ENCODE measurements at places on chromosomes 4 and X.
A peak's percentile ranks its signal among the peaks of the same experiment; 100 is the strongest.

GRCh38 chrX:132071254-132071653 is 48.2 kb downstream of the STK26 start:
- DNase-seq = no peak

DNA sequence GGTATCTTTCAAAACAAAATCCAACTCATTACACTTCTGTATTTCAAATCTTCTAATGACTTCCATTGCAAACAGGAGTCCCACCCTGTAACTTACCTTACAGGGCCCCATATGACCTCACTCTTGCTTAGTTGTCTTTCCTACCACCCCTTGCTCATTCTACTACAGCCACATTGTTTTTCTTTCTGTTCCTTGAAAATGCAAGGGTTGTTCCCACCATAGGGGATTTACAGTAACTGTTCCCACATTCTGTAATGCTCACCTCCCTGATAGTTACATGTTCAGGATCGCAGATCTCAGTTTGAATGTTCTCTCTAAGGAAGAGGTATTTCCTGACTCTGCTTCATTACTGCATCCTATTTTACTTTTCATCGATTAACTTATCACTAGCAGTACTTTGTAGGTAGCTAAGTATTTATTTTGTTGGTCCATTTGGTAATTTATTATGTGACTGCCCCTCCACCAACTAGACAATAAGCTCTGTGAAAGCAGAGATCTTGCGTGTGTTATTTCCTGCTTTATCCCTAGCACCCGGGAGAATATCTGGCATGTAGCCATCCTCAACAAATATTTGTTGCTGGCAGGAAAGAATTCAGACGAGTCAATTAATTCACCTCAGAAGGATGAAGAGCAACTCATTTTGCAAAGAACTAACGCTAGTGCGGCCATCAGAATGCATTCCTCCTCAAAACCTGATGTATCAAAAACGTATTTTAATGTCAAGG is 21.4 kb downstream of the MAOB start:
- DNase-seq = no peak

DNA sequence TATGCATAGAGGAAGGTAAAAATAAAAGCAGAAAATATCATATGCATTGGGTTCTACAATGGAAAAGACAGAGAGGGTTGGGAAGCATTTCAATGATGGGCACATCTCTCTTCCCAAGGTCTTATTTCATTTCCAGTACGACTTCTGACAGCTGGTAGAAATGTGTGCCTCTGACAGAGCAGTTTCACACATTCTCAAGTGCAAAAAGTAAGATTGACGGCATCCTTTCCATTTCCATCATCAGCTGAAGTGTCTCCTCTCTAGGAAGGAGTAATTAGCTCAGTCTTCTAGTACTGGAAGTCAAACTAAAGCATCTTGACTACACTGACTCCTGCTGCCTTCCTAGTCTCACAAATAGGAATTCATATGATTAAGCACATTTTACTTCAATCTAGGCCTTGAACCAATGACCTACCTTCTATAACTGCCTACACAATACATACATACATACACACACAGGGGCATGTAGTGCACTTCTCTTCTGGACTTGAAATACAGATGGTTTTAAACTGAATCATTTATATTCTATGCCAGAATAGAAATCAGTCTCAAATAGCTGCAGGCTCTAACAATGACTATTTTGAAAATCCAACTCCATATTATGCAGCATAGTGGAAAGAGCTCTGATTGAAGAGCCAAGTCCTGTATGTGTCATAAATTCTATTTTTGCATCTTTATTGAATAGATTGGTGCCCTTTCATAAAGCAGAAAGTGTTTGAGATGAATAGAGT is 473.4 kb downstream of the INPP4B start:
- DNase-seq = no peak

DNA sequence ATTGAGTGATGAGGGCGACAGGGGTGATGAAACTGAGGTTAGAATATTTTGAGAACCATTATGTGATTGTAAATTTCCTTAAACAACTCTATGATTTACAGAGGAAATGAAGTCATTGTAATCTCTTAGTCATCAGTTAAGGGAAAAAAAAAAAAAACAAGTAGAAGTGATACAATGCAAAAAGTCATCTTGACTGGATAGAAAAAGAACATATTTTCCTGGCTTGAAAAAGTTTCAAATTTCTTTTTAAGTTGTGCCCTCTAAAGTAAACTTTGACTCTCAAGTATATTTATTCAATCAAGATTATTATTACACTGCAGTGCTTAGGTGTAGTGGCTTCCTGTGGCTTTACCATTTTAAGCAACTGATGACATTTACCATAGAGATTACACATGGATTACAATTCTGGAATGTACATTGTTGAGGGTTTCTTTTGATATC is 40.6 kb downstream of the GABRB1 start:
- DNase-seq = no peak

GRCh38 chr4:20617678-20618396 is 82.4 kb upstream of the PACRGL start:
- DNase-seq = no peak

DNA sequence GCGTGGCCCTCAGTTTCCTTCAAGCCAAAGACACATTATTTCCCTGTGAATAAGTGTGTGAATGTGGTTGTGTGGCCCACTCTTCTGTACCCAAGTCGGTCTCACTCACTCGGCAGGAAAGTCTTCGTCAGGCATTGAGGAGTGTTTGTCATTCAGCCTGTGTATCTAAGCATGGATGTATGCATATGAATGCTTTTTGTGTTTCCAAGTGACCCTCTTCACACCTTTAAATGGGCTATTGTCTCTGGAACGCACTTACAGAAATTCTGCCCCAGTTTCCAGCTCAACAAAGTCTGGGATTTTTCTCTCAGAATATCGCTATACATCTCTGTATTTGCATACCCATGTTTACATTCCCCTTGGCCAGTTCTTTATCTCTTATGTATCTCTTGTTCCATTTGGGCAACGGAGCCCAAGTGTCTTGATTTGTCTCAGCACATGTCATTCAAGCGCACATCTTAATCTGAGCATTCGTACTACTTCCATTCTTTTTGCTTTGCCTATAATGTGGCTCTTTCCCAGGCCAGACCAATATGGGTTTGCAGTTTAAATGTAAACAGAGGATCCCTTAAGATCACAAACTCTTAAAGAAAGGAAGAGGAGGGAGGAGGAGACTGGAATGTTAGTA is 4.8 kb downstream of the BCOR start:
- DNase-seq = no peak

DNA sequence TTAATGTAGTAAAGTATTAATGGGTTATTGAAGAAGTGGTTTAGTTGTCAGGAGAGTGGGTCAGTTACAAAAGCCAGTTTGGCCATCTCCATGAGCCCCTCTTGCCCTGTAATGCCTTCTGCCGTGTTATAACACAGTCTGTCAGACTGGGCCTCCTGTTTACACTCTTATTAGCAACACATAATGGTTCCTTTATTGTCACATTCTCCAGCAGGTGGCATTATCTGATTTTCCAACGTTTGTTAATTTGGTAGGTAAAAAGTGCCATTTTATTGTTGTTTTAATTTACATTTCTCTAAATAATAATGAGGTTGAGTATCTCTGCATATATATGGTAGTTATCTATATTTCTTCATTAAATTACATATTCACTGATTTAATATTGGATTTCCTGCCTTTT is 560.8 kb downstream of the FGF13 start:
- DNase-seq = no peak

DNA sequence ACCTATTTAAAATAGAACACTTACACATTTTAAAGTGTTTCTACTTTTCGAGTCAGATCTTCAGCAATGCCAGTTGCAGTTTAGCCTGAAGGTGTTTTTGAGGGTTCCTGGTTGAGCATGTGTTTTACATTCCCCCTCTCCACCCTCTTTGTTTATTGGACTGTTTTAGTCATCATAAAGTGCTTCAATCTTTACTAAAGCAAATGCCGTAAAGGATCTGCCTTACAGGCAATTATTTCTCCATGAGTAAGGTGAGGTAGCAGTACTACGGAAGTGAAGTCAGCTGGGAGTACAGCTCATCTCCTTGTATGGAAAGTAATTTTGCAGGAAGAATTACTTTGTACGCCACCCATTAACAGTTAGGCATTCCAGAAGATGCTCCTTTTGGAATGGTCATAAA is 36.9 kb downstream of the PDLIM5 start:
- no peak for DNase-seq

DNA sequence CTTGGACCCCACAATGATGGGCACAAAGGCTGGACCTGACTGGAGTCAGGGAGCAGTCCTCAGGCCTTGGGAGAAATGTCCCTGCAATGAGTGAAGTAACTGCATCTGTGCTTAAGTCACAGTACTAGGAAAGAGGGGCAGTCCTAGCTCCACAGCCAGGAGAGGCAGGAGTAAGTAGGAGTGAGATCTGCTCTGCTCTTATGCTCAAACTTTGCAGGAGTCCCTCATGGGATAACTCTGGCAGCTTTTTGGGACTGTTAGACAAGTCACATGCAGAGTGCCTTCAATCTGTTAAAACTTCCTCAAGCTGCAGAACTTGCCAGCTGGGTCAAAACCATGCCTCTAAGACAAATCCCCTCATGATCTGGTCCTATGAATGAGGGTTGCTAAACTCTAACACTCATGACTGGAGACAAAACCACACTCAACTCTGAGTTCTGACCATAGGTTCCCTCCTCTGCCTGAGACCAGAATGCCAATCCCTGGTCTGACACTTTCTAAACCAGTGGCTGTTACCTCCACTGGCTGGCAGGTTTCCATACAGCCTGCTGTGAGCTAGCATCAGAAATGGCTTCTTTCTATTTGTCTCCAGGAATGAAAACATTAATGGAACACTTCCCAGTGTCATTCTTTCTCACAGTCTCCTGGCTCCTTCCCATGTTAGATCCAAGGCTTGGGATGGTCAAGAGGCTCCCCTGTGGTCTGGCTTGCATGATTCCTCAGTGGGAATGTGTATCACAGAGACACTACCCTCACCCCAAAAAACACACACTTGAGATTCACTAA is 819.3 kb downstream of the PCDH7 start:
- DNase-seq = no peak

DNA sequence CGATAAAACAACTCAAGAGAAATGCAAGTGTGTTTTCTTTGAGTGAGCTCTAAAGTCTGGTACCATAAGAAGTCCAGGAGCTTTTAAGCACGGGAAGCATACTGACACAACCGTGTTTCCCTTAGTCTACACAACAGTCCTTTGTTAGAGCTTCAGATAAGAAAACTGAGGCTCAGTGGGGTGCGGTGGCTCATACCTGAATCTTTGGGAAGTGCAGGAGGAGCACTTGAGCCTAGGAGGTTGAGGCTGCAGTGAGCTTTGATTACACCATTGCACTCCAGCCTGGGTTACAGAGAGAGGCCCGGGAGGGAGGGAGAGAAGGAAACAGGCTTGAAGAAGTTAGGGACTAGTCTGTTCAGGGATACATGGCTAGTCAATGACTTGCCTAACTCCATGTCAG is 21.9 kb downstream of the LEF1 start:
- no peak for DNase-seq

DNA sequence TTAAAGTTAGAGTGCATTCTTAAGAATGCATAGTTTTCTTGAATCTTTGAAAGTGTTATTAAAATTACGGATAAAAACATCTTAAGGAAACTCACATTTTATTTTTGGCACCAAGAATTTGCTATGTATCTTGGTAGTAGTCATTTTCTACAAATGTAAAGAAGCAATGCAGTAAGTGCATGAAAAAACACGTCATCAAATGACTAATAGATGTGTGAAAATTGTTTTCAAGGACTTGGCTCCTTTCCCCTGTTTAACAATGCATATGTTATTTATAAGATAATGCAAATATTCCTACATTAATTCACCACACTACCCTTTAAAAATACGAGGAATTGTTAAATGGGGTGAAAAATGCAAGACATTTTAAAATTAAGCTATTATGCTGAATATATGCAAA is 461.2 kb upstream of the PCDH7 start:
- DNase-seq = no peak

- no peak for DNase-seq
Measured at GRCh38 chr4:87574996-87575395, 33.3 kb upstream of the DSPP start.

DNA sequence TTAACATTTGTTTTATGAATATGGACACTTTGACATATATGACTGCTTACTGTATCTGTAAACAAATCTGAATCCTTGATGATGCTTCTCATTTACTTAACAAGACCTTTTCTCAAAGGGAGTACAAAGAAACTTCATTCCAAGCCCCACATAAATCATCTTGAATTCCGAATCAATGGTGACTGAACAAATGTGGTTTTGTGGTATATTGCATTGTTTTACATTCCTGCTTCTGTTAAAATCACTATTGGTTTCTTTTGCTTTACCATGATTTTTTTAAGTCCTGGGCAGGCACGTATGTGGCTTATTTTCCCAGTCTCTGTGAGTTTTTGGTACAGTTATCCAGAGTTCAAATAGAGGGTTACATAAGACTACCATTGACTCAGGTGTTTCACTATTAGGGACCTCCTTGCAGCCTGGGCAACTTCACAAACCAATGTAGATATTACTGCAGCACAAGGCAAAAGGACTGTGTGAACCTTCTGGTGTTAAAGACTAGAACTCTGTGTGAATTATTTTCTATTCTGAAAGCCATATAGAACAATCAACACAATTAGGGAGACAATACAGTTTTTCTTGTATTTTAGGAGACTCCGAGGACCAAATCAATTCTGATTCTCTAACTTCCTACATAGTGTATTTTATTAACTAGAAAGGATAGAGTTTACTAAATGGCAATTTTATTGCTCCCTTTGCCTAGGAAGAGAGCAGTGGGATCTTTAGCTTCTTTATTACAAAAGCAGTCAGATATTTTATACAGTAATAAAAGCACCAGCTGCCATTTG is 196.4 kb downstream of the GALNTL6 start:
- no peak for DNase-seq

DNA sequence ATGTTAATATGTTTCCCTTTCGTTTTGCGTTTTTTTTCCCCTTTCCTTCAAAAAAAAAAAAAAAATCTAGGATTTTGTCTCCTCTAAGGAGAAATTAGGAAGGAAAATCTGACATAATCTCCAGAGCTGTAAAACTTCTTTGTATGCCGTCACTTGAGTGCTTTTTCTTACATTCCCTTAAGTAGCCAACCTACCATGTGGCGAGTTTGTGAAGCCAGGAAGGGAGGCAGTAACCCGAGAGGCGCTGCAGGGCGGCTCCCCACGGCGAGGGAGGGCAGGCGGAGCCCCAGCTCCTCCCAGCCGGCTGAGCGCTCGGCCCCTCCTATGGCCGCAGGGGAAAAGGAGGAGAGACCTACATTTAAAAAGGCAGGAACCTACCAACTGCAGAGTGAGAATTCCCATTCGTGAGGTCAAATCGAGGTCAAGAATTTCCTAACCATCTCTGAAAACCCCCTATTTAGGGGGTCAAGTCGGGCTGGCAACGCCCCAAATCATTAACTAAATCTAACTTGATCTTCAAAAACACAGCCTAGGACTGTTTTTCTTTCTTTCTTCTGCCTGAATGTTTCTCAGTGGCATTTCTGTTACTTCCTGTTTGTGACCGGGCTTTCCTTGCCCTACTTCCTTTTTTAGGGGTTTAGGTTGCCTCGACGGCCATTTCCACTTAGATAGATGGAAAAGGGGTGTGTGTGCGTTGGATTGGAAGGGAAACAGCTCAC is 345.1 kb upstream of the KLF3 start:
- DNase-seq = peak; percentile 79

GRCh38 chr4:6471307-6472007 is 957 bp downstream of the PPP2R2C start:
- no peak for DNase-seq

All from endothelial cell (in vitro differentiated cells).